ENCODE measurements at places on chromosomes 7 and 10. TPM values are rescaled to one million over a fixed set of nuclear protein-coding genes. Genes with fewer than 3 reads are reported as not detected.

The SLC18A3 gene
- not detected for total RNA-seq

DNA sequence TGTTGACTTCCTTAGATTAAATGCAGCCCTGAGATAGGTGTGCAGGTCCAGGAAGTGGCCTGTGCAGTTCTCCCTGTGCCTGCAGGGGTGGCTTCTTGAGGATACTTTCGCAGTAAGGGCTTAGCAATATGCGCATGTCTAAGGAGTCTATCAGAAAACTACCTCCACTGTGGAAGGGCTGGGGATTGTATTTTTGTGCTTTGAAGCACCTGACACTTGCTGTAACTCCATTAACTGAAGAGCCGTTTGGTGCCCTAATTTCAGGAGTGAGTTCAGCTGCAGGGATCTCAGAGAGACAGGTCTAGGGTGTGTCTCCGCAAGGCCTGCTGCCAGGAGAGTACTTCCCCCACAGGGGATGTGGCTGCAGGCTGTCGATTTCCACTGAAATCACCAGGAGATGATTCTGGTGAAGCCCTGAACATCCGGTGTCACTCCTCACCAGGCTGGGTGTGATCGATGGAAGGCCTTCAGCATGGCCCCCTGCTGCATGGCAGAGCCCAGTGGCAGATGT, 35.5 kb downstream of the IKZF1 start:
- no peak overlapping the region for H3K27ac ChIP-seq
- no peak overlapping the region for H3K4me3 ChIP-seq
- H3K36me3 ChIP-seq = peaks cover 15% of the 10 kb centered on the region
- DNase-seq = no peak
- H3K4me1 ChIP-seq = peaks cover 53% of the 10 kb centered on the region
- H3K27me3 ChIP-seq = no peaks in the 10 kb centered on the region

The CALHM2 gene
- 15.5 TPM for total RNA-seq

The LLCFC1 gene
- not detected for total RNA-seq

- no peak overlapping the region for H3K27ac ChIP-seq
- peaks cover 38% of the 10 kb centered on the region for H3K4me1 ChIP-seq
- peaks cover 9% of the 10 kb centered on the region for H3K36me3 ChIP-seq
- no peak overlapping the region for H3K4me3 ChIP-seq
Observed at GRCh38 chr10:11331046-11331577, 280.3 kb downstream of the USP6NL start.

DNA sequence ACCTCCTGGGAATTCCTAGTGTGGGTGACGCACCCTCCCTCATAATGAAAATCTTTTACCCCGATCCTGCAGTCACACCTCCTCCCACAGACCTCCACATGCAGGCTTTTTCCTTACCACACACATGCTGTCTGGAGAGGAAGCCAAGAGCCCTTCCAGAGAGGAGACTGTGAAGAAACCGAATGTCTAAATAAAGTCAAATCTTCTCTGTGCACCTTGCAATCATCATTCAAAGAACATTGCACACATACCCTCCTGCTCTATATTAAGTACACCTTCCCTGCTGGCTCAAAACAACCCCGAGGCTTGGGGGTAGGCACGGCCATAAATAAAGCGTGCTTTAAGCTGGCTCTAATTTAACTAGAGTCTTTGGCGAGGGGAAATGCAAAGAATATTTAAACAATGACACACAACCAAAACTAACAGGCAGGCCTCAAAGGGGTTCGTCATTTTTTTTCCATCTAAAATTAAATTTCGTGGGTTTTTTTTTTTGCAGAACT, 34.9 kb downstream of the CALML3 start:
- H3K27ac ChIP-seq = no peak overlapping the region
- H3K36me3 ChIP-seq = peaks cover 5% of the 10 kb centered on the region
- peaks cover 25% of the 10 kb centered on the region for H3K4me1 ChIP-seq
- DNase-seq = no peak
- no peak overlapping the region for H3K4me3 ChIP-seq
- no peaks in the 10 kb centered on the region for H3K27me3 ChIP-seq

- H3K36me3 ChIP-seq = no peaks in the 10 kb centered on the region
- no peak overlapping the region for H3K4me3 ChIP-seq
- no peak for DNase-seq
- H3K27me3 ChIP-seq = no peaks in the 10 kb centered on the region
- H3K27ac ChIP-seq = no peak overlapping the region
- H3K4me1 ChIP-seq = no peaks in the 10 kb centered on the region
Observed at GRCh38 chr7:51592842-51593599, 276.4 kb upstream of the COBL start.

The ZNF503 gene
- 0.12 TPM for total RNA-seq

- peaks cover 5% of the 10 kb centered on the region for H3K4me1 ChIP-seq
- H3K36me3 ChIP-seq = no peaks in the 10 kb centered on the region
- H3K27ac ChIP-seq = no peak overlapping the region
- no peak overlapping the region for H3K4me3 ChIP-seq
- peaks cover 35% of the 10 kb centered on the region for H3K27me3 ChIP-seq
Observed at GRCh38 chr10:71307469-71308085, 11.5 kb upstream of the SLC29A3 start.

GRCh38 chr10:49118430-49119074, 3.2 kb upstream of the VSTM4 start:
- H3K4me3 ChIP-seq = no peak overlapping the region
- H3K36me3 ChIP-seq = no peaks in the 10 kb centered on the region

The OR6B1 gene
- total RNA-seq = not detected

The PPP1R3C gene
- not detected for total RNA-seq

- peaks cover 10% of the 10 kb centered on the region for H3K36me3 ChIP-seq
- DNase-seq = no peak
- H3K27me3 ChIP-seq = no peaks in the 10 kb centered on the region
Observed at GRCh38 chr7:75957021-75957736, 37.2 kb downstream of the TMEM120A start.

GRCh38 chr10:64039198-64039597, 518.0 kb downstream of the REEP3 start:
- peaks cover 7% of the 10 kb centered on the region for H3K4me1 ChIP-seq
- no peak overlapping the region for H3K27ac ChIP-seq
- H3K27me3 ChIP-seq = peaks cover 46% of the 10 kb centered on the region
- H3K4me3 ChIP-seq = no peak overlapping the region
- peaks cover 2% of the 10 kb centered on the region for H3K36me3 ChIP-seq
- DNase-seq = no peak

- H3K27ac ChIP-seq = peak overlapping the region; percentile 88
- peaks cover 23% of the 10 kb centered on the region for H3K4me1 ChIP-seq
- H3K36me3 ChIP-seq = peaks cover 2% of the 10 kb centered on the region
- DNase-seq = peak; percentile 7
Observed at GRCh38 chr7:24227603-24228359, 56.2 kb upstream of the NPY start.

GRCh38 chr7:126953461-126953860, 299.3 kb downstream of the GRM8 start:
- peaks cover 11% of the 10 kb centered on the region for H3K27me3 ChIP-seq
- no peak overlapping the region for H3K27ac ChIP-seq
- no peak overlapping the region for H3K4me3 ChIP-seq
- no peak for DNase-seq
- no peaks in the 10 kb centered on the region for H3K4me1 ChIP-seq

The PAPOLB gene
- not detected for total RNA-seq

The PILRA gene
- 14.5 TPM for total RNA-seq

The LRRC18 gene
- not detected for total RNA-seq

- peaks cover 3% of the 10 kb centered on the region for H3K36me3 ChIP-seq
- H3K4me3 ChIP-seq = no peak overlapping the region
- no peak overlapping the region for H3K27ac ChIP-seq
- DNase-seq = no peak
- peaks cover 22% of the 10 kb centered on the region for H3K27me3 ChIP-seq
- H3K4me1 ChIP-seq = peaks cover 4% of the 10 kb centered on the region
Observed at GRCh38 chr7:22361795-22362194, 4.8 kb upstream of the RAPGEF5 start.

DNA sequence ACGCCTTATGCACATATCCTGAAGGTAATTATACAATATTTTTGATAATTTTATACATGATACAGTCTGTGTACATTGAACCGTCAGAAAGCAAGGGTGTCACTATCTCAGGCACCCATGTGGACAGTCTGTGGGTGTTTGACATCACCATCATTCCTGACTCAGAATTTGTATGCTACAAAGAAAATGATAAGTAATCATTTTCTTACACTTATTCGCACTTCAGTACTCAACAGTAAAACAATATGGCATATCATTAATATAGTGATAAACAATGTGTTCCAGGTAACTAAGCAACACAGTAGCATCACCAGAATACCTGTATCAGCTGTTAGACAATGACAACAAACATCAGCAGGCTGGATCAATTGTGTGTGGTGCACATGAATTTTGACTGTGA, 17.9 kb downstream of the HECW1 start:
- no peaks in the 10 kb centered on the region for H3K36me3 ChIP-seq
- peaks cover 7% of the 10 kb centered on the region for H3K27me3 ChIP-seq
- DNase-seq = no peak

DNA sequence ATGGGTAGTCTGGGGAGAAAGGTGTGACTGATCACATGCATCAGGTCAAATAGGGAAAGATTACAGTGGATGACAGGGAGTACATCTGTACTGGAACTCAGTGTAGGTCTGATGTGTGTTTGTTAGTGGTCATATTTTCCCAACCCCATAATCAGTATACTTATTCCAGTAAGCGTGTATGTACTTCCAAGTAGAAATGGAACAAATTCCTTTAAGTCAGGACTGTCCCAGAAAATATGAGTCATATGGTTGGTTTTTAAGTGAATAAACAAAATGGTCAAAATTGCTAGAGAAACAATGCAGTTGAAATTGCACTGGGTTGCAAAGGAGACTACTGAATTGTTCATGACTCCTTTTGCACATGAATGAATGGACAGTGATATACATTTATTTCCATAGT, 118.8 kb upstream of the MYO3A start:
- peaks cover 4% of the 10 kb centered on the region for H3K27me3 ChIP-seq
- H3K4me3 ChIP-seq = no peak overlapping the region
- no peaks in the 10 kb centered on the region for H3K4me1 ChIP-seq
- no peak overlapping the region for H3K27ac ChIP-seq
- DNase-seq = no peak

- peaks cover 15% of the 10 kb centered on the region for H3K4me1 ChIP-seq
- H3K27me3 ChIP-seq = peaks cover 2% of the 10 kb centered on the region
- H3K36me3 ChIP-seq = peaks cover under 1% of the 10 kb centered on the region
- H3K27ac ChIP-seq = peak overlapping the region; percentile 51
Observed at GRCh38 chr7:44380189-44380830, 54.9 kb upstream of the CAMK2B start.

The WNT16 gene
- not detected for total RNA-seq

DNA sequence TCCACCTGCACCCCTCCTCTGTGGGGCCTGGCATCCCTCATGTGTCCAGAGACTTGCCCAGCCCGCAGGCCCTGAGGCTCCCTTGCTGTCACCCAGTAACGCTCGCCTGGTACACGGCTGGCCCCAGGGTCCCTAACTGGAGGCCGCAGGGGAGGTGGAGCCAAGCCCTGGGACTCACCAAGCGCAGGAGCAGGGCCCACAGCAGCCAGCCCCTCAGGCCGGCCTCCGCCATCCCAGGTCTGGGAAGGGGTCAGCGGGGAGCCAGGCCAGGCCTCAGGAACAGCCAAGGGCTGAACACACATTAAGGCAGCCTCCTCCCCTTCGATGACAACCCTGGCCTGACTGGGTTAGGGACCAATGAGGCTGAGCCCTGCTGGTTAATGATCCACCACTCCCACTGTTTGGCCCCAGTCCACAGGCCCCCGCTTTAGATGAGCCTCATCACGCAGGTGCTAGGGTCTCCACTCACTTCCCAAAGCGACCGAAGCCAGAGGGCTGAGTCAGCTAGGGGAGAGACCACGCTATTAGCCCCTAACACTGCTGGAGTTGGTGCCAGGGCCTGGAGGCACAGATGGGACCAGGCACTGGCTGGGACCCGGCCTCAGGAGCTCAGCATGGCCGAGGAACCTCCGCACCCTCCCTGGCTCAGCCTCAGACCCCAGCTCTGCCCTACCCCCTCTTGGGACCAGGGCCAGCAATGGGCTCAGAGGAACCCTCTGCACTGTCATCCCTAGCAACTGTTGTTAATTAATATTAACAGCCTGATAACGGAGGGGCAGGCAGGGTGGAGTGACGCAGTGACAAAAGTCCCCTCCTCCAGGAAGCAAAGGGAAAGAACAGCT, at the start of gene NPC1L1:
Gene NPC1L1, minus strand, starts transcription at position 303 of the 842 bp plus-strand sequence. Its CDS starts 71 bp downstream, at position 232.
- H3K4me3 ChIP-seq = no peak within 1 kb of the TSS
- no peak for DNase-seq
- H3K36me3 ChIP-seq = peaks cover 3% of the 10 kb centered on the region
- no peaks in the 10 kb centered on the region for H3K4me1 ChIP-seq
- H3K27me3 ChIP-seq = peaks cover 8% of the 10 kb centered on the region

- DNase-seq = no peak
- peak overlapping the region; percentile 100 for H3K27ac ChIP-seq
- peaks cover 5% of the 10 kb centered on the region for H3K36me3 ChIP-seq
- H3K4me1 ChIP-seq = peaks cover 57% of the 10 kb centered on the region
- H3K27me3 ChIP-seq = no peaks in the 10 kb centered on the region
Observed at GRCh38 chr10:33137356-33138005, 179.5 kb upstream of the ITGB1 start.

The ARMC10 gene
- 16.0 TPM for total RNA-seq

GRCh38 chr7:140495514-140496097, 16.3 kb upstream of the MKRN1 start:
- peaks cover 2% of the 10 kb centered on the region for H3K4me1 ChIP-seq
- H3K27me3 ChIP-seq = no peaks in the 10 kb centered on the region
- no peaks in the 10 kb centered on the region for H3K36me3 ChIP-seq
- no peak overlapping the region for H3K27ac ChIP-seq
- H3K4me3 ChIP-seq = no peak overlapping the region

DNA sequence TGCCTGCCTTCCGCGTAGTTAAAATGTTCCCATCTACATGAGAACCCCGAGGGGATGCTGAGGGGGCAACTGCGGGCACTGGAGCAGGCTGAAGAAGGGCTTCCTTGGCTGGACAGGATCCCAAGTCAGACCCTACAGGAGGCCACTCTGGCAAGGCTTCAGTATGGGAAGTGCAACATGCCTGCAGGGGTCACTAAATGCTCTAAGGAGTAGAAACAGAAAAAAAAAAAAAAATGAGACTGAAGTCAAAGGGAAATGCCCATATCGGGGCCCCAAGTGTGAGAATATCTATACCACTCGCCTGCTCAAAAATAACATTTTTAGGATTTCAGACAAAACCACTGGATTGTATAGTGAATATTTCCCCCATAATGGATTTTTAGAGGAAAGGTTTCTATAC, 33.5 kb downstream of the FAM204A start:
- peaks cover 7% of the 10 kb centered on the region for H3K36me3 ChIP-seq
- no peak for DNase-seq
- no peak overlapping the region for H3K27ac ChIP-seq
- no peak overlapping the region for H3K4me3 ChIP-seq

The SND1 gene
- total RNA-seq = 201 TPM

The HPS1 gene
- total RNA-seq = 79.3 TPM

The INMT gene
- total RNA-seq = 0.65 TPM

DNA sequence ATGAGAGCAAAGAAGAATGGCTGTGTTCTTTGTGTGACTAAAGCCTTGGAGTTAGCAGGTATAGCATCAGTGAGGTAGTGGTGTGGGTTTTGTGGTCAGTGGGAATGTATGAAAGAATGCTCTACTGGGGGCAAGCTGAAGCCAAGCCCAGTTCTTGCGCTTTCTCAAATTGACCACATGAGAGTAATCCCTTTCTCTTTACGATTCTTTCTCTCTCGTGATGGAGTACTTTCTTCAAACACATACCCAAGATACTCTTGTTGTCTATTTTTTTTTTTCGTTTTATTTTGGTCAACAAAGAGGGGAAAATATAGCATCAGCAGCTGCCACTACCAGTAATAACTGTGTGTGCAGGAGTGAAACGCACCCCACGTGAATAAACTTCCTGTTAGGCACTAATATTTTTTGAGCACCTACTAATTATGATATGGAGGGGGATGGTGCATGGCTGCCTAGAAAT, 8.4 kb upstream of the PANK1 start:
- no peak for DNase-seq
- H3K36me3 ChIP-seq = no peaks in the 10 kb centered on the region
- no peak overlapping the region for H3K4me3 ChIP-seq
- H3K4me1 ChIP-seq = peaks cover 3% of the 10 kb centered on the region
- no peak overlapping the region for H3K27ac ChIP-seq
